ENCODE measurements at places on chromosomes 4 and X. TPM values are rescaled to one million over a fixed set of nuclear protein-coding genes. Genes with fewer than 3 reads are reported as not detected.
A peak's percentile ranks its signal among the peaks of the same experiment; 100 is the strongest.

DNA sequence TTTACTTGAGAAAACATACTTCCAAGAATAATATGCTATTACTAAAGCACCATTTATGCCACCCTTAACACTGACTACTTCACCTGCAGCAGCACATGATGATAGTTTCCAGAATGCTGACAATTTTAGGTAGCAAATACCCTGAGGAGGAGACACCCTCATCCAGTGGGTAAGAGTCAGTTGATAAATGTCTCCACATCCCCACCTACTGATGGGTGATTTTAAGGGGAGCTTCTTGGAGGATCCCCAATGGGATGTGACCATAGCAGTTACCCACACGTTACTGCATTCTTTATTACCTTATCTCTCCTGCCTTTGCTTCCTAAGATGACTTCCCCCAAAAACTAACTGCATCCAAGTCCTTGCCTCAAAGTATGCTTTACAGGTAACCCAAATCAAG, 131.2 kb upstream of the SMARCAD1 start:
- DNase-seq: no peak

The SATL1 gene
- 0.18 TPM for total RNA-seq

The JADE1 gene
- total RNA-seq: 30.3 TPM

DNA sequence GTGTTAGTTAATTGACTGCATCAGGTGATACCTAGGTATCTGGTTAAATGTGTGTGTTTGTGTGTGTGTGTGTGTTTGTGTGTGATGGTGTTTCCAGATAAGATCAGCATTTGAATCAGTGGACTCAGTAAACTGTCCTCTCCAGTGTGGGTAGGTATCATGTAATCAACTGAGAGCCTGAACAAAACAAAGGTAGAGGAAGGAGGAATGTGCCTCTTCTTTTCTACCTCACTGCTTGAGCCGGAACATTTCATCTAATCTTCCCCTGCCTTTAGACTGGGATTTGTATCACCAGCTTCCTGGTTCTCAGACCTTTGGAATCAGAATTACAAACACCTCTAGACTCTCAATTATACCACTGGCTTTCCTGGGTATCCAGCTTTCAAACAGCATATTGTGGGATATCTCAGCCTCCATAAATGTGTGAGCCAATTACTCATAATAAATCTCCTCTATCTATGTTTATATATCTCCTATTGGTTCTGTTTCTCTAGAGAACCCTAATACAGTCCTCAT, 120.5 kb downstream of the TBCK start:
- DNase-seq: no peak

- DNase-seq: peak; percentile 4
Measured at GRCh38 chr4:183905081-183905592, at the start of gene STOX2. Gene STOX2 (plus strand): TSS chr4:183905307. CDS start chr4:183906791, 1,484 bp downstream.

The NSG1 gene
- total RNA-seq: not detected

The NXF2 gene
- total RNA-seq: not detected

The VCX2 gene
- total RNA-seq: not detected

GRCh38 chr4:6235901-6236640, 33.6 kb upstream of the WFS1 start:
- DNase-seq: no peak

GRCh38 chr4:185886832-185887524, 75.0 kb upstream of the SORBS2 start:
- DNase-seq: no peak

The HTN3 gene
- not detected for total RNA-seq
